ENCODE measurements at places on chromosomes 12 and 14.

DNA sequence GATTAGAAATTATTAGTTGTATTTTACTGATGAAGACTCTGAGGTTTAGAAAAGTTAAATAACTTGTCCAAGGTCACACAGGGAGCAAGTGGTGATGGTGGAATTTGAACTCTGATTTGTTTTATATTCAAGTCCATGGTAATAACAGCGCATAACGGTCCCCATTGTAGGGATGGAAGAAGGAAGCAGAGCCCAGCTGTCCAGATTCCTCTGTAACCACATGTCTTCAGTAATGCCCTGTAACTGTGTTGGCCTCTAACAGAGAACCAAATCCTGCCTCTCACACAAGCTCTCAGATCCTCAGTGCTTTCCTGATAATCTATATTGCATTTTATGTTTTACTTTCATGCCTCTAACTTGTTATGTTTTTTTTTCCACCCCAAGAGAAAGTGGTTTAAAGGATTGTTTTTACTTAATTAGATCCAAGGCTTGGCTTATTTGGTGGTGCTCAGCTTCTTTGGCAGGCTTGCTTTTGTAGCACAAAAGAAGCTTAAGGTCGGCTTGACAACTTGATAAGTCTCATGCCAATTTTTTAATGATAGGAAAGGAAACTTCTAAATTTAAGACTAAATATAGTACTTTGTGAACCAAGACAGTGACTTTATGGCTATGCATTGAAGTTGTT, 105.1 kb upstream of the SEL1L start:
- DNase-seq: no peak

GRCh38 chr14:80313806-80314205, 102.5 kb upstream of the DIO2 start:
- DNase-seq: no peak

DNA sequence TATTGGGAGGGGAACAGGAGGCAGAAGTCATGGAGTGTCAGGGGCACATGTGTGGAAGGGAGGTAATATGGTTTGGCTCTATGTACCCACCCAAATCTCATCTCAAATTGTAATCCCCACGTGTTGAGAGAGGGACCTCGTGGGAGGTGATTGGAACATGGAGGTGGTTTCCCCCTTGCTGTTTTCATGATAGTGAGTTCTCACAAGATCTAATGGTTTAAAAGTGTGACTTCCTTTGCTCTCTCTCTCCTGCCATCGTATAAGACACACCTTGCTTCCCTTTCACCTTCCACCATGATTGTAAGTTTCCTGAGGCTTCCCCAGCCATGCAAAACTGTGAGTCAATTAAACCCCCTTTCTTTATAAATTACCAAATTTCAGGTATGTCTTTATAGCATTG, 41.6 kb upstream of the CDK17 start:
- no peak for DNase-seq

DNA sequence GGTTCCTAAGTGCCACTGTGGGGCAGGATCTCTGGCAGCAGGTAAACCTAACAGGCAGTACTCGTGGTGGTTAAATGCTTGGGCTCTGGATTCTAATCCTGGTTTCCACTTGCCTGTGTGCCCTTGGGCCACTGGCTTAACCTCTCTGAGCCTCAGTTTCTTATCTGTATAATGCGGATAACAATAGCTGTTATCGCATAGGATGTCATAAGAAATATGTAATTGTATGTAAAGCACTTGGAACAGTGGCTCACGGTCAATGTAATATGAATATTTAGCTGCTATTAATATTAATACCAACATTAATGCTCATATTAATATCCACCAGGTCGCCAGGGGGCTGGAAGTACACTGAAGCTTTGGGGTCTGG, 16.8 kb downstream of the FOXN4 start:
- DNase-seq: no peak

- DNase-seq: no peak
These were observed 75.9 kb downstream of the TNFAIP2 start for GRCh38 chr14:103199124-103199523.

DNA sequence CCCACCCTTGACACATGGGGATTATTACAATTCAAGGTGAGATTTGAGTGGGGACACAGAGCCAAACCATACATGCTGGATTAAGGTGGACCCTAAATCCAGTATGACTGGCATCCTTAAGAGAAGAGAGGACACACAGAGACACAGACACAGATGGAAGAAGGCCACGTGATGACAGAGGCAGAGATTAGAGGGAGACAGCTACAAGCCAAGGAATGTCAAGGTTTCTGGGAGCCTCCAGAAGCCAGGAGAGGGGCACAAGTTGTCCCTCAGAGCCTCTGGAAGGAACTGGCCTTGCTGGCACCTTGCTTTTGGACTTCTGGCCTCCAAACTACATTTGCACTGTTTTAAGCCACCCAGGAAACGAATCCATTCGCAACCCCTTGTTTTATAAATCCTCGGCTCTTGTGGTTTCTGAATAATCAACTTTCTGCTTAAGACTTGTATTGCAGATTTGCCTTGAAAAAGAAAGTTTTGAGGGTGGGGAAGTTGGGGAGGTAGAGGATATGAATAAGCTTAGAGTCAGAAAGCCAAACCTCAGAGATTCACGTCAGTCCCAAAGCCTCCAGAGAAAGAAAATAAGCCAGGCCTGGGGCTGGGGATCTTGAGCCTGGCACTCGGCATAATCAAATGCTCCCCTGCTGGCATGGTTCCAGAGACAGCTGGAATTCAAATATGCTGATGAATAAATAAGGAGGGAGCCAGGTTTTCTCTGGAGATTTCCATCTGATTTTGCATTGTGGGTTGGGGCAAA, 224.2 kb upstream of the PWP1 start:
- DNase-seq: peak; percentile 34

DNA sequence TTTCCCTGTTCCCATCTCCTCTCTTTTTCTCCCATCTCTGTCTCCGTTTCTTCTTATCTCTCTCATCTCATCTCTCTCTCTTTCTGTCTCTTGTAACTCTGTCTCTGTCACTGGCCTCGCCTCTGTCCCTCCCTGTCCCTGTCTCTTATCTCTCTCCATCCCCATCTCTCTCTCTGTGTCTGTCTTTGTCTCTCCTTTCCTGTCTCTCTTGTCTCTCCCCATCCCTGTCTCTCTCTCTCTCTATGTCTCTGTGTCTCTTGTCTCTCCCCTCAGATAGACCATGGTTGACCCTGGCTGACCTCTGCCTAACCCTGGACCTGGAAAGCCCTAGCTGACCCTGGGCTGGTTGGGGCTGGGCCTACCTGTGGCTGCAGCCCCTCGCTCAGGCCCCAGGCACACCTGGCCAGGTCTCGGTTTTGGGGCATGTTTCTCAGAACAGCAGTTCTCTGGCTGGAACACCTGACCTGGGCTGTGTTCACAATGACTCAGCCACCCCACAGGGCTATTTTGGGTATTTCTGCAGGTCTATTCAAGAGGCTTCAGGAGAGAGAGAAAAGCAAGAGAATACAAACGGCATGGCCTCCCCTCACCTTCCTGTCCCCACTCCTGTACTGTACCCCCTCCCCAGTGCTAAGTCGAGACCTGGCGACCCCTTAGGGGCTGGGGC, 174.4 kb downstream of the TMEM121 start:
- DNase-seq: no peak

DNA sequence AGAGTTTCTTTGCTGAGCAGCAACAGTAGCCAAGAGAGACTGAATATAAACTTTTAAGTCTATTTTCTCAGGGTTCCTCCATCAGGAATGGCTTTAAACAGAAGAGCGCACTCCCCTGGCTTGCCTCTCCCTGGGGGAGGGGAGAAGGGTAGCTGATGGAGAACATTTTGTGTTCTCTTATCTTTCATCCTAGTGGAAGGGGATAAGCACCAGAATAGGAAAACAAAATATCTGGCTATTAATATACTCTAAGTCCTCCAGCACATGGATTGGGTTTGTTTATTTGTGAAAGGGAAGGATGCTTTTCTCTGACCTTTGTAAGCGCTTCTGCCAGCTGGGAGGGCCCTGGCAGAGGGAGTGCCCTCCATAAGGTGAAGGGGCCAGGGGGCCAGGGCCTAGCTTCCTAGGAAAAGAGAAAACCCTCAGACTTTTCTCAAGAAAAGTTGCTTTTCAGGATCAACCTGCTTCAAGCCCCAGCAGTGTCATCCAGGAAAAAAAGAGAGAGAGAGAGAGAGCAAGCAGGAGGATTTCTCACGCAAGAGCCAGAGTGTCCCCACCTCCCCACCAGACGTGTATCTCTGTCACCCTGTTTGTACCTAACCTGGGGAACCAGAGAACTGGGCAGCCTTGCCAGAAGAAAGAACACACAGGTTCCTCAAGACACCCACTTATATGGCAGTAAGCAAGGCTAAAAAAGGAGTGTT, 34.3 kb upstream of the ATP2A2 start:
- no peak for DNase-seq

DNA sequence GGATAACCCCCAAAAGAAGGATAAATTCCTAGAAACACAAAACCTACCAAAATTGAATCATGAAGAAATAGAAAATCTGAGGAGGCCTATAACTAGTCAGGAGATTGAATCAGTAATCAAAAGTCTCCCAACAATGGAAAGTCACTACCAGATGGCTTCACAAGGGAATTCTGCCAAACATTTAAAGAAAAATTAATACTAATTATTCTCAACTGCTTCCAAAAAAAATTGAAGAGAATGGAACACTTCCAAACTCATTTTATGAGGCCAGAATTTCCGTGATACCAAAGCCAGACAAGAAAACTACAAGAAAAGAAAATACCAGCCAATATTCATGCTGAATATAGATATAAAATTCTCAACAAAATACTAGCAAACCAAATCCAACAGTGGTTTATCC, 7.8 kb upstream of the ABCC9 start:
- DNase-seq: no peak

DNA sequence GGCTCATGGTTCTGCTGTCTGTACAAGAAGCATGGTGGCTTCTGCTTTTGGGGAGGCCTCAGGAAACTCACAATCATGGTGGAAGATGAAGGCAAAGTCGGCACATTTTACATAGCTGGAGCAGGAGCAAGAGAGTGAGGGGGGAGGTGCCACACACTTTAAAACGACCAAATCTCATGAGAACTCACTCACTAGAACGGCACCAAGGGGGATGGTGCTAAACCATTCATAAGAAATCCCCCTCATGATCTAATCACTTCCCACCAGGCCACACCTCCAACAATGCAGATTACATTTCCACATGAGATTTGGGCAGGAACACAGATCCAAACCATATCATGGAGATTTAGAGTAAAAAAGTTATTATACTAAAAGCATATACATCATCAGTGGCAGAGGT, 13.6 kb upstream of the LEMD3 start:
- no peak for DNase-seq

DNA sequence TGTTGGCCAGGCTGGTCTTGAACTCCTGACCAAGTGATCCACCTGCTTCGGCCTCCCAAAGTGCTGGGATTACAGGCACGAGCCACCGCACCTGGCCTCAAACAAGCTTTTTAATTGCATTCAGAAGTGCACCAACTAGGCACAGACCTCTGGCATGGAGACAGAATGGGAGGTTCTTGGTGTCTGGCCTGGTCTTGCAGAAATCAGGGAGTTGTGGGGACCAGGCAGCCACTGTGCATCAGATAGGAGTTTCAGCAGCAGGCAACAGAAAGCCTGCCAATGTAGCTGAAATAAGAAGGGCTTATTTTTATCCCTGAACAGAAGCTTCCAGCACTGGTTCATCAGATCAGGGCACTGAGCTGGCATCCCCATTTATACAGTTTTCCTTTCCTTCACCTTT, 22.2 kb upstream of the TCL1B start:
- DNase-seq: peak; percentile 60

DNA sequence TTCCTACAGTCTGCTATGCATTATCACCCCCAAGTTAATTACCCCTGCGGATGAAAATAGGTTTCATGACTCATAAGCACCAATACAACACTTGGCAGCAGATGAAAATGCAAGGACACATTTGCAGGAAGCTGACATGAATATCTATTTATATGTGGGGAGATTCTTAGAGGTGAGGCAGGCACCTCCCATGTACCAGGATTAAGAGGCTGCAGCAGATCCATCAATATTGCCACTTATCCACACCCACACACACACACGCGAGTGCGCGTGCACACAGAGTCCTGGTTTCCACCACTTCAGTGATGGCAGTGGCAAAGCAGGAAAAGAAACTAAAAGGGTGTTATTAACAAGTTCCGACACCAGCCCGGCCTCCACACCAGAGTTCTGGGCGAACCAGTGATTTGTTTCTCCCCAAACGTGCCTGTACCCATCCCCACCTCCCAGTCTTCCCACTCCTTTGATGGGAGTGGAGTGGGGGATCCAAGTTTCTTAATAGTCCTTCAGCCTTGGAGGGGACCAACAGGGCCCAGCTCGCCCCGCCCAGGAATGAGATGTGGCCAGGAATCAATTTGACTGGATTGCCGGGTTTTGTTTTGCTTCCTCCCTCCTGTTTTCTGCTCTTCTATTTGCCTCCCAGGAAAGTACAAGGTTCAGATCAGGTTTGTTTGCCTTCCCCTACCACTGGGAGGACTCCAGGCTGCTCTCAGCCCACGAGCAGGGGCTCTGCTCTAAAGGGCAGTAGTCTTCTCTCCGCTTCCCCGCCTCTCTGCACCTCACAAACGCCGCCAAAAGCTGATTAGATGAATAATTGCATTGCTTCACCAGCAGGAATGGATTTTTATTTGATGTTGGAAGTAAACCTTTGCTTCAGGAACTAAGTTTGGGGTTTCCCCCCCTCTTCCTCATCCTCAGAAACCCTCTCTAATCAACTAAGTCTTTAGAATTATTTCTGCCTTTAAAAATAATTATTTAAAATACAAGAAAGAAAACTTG, 5.2 kb downstream of the IRF2BPL start:
- DNase-seq: peak; percentile 49

GRCh38 chr12:112997506-112997905, 19.2 kb downstream of the OAS2 start:
- no peak for DNase-seq

- DNase-seq: no peak
These were observed 115.4 kb upstream of the PPFIA2 start for GRCh38 chr12:81874586-81874985.

DNA sequence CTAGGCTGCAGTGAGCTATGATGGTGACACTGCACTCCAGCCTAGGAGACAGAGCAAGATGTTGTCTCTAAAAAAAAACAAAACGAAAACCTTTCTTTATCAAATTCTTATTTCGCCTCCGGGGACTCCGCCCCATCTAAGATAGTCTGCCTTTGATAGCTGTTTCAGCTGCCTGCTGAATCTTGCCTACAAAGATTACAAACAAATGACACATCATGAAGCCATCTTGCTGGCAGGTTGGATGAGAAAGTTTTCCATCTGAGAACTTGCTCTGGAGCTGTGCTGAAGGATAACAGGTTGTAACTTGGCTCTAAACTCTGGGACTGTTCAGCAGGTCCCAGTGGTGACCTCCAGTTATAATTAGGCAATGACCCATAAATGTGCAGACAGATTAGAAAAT, 41.8 kb upstream of the AEBP2 start:
- DNase-seq: no peak

- no peak for DNase-seq
These were observed 1.2 kb upstream of the AMIGO2 start for GRCh38 chr12:47080725-47081502.

DNA sequence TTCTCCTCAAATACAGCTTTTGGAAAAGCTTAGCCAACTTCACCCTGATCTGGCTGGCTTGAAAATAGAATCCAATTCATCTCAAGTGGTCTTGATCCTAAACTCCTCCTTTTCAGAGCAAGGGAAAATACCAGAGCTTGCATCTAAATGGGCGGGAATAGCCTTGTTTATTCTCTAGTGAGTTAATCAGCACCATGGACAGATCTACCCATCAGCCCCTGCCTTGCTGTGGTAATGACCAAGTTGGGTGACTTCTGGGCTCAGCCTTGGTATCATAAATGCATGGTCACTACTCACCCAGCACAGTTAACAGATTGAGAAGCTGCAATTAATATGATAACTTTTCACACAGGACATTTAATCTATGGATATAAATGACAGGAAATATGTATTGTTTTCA, 196.6 kb downstream of the GLT1D1 start:
- DNase-seq: no peak

- DNase-seq: no peak
These were observed 70.1 kb downstream of the PHETA1 start for GRCh38 chr12:111298582-111299436.
